ENCODE measurements at places on chromosomes 6 and 20.

DNA sequence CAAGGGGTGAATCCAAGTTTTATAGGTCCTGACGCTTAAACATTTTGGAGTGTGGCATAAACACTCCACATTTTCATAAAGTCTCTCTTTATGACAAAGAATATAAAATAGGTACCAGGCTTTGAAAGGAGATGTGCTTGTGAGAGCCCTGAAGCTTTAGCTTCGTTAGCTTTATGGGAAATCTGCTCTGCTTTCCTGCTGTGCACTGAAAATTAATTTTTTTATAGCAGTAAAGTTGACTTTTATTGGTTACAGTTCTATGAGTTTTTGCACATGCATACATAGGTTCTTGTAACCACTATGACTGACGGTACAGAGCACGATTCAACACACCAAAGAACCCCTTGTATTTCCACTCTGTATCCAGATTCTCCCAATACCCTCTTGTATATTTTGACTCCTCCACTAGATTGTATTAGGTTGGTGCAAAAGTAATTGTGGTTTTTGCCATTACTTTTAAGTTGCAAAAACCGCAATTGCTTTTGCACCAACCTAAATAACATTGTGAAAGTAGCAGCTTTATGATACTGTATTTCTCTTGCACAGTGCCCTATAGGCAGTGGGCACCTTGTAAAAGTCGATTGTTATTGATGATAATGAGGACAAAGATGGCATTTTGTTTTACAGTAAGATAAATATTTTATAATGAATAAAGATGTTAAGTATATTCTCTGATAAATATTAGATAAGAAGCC is 145.2 kb upstream of the AKIRIN2 start:
- no peak for DNase-seq

GRCh38 chr6:5084360-5084780 is 771 bp upstream of the PPP1R3G start:
- no peak for DNase-seq

DNA sequence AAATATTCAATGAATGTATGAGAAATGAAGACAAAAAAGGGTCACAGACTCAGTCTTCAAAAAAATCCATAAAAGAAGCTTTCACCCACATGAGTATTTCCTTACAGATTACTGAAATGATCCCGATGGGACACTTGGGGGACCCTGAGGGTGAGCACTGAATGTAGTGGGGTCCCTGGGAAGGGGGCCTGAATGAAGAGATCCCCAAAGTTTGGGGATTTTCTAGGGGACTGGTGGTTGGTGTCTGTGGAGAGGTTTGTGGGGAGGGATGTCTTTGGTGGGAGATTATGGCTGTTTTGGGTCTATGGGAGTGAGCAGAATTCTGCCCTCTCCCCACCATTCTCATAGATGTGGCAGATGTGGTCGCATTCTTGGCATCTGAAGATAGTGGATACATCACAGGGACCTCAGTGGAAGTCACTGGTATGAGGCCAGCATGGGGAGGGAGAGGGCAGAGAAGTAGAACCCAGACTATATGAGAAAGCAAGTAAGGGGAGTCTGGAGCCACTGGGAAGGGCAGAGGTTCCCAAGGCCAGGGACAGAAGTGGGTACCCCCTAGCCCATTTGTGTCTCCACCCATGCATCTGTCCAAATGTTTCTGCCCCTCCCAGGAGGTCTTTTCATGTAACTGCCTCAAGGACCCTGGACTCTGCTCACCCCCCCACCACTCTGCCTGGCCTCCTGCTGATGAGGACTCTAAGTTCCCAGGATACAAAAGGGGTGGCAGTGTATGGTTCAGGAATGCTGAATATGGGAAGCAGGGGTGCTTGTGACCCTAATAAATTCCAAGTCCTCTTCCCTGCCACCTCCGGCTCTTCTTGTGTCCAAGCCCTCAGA is 1.8 kb downstream of the HSD17B8 start:
- DNase-seq = no peak

GRCh38 chr20:50258790-50259483 is 68.3 kb downstream of the CEBPB start:
- no peak for DNase-seq

GRCh38 chr6:90068264-90068663 is 174.0 kb downstream of the GJA10 start:
- no peak for DNase-seq

GRCh38 chr20:48749437-48749836 is 78.4 kb downstream of the PREX1 start:
- no peak for DNase-seq

DNA sequence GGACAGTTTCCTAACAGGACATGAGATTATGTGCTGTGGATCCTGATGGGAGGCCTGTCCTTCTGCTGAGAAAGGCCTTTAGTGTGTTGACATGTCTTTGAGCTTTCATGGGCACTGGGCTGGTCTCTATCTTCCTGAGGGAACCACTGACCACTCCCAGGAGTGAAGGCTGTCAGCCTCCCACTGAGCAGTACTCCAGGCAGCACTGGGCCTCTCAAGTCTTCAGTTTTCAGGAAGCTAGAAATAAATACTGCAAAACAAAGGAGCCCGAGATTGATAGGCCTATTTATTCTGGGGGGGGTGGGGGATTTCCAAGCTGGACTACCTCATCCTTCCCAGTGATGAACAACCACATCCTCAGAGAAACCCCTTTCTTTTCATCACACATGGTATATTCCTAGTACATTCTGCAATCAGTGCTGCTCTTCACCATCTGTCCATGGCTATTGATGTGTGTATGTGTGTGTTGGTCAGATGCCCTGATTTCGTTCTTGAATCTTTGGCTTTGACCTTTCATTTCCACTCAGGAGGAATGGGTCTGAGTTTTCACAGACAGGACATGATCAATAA is 180.9 kb upstream of the SPTLC3 start:
- no peak for DNase-seq

- DNase-seq = no peak
These were observed 790 bp downstream of the TOX2 start for GRCh38 chr20:43915211-43916072.

- DNase-seq = no peak
These were observed 73.1 kb downstream of the C6orf118 start for GRCh38 chr6:165236326-165236725.

DNA sequence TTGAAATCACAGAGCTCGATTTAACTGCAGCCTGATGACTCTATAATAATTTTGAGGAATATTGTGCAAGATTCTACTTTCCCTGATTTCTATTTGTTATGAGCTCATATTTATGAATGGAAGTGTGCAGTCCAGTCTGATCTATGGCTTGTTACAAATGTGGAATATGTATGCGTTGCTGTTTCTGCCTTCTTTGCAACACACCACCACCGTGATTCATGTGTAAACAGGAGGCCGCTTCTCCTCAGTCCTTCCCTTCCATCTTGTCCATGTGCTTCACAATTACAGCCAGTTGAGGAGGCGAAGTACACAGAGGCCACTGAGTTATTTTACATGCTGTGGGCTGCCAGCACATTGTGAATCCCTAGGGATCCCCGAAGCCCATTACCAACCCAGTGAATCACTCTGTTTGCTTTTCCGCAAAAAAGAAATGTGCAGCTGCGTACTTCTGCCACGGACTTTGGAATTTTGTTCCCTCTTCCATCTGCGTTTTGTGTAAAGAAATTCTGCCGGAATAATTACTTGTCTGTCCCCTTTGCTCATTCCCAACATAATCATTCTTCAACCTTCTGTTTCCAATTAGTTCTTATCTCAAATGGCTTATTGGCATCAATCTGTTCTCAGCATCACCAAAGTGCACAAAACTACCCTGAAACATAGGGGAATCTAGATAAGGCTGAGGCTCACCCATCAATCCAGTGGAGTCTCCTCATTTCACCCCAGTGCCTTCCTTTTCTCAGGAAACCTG is 551.6 kb upstream of the CITED2 start:
- DNase-seq = no peak

GRCh38 chr6:105199711-105200110 is 19.9 kb upstream of the POPDC3 start:
- DNase-seq = peak; percentile 23

DNA sequence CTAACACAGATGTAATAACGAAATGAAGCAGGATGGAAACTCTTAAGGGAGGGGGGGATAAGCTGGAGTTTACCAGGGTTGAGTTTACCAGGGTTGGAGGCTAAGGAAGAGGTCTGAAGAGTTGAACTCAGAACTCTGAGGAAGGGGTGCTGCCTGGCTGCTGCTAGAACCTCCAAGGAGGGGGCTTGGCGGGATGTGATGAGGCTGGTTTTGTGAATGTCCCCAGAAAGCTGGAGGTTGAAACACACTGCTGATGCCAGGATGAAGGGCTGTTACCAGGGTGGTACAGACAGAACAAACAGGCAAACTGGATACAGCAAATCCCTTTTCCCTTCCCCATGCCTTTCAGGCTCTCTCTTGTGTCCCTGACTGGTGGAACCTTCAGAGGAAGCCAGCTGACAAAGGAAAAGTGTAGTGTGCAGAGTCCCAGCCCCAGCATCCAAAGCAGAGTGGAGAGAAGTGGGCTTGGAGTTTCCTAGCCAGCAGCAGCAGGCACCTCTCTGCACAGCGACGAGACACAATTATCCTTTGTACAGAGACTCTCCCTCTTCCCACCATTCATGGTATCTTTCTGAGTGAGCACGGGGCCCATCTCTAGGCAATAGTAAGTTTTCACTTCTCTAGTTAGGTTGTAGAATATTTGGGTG is 23.7 kb downstream of the UBE2V1 start:
- DNase-seq = no peak

- DNase-seq = no peak
These were observed 2.5 kb upstream of the ARFGEF3 start for GRCh38 chr6:138159246-138159645.

- no peak for DNase-seq
These were observed 17.6 kb downstream of the TRDN start for GRCh38 chr6:123619156-123619555.

- peak; percentile 86 for DNase-seq
These were observed 264.3 kb upstream of the PLN start for GRCh38 chr6:118283766-118284165.
